Ecto neural progenitor cell (in vitro differentiated cells): ENCODE measurements at places on chromosomes 7 and 10.

- no peak for DNase-seq
Observed at GRCh38 chr10:70253878-70254765, 20.9 kb upstream of the PPA1 start.

- DNase-seq, result no peak
Observed at GRCh38 chr7:112130729-112131410, 75.3 kb downstream of the DOCK4 start.

DNA sequence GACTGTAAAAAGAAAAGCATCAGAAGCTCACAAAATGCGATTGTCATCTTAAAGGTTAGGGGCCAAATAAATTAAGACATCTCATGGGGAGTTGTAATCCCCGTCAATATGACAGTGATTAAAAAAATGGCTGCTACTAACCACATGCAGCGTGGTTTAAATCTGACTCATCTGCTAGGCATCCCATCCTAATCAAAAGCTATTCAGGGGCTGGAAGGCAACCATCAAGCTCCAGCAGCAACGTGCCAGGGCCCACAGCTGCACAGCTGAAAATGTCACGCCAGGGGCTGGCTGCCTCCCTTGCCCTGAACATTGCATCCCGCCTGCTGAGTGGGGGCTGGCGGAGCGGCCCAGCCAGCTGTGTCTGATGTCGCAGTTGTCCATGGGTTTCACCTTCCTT, 66.3 kb upstream of the FRMD4A start:
- DNase-seq, result no peak

GRCh38 chr7:133053321-133053891, 28.5 kb downstream of the CHCHD3 start:
- DNase-seq, result no peak

DNA sequence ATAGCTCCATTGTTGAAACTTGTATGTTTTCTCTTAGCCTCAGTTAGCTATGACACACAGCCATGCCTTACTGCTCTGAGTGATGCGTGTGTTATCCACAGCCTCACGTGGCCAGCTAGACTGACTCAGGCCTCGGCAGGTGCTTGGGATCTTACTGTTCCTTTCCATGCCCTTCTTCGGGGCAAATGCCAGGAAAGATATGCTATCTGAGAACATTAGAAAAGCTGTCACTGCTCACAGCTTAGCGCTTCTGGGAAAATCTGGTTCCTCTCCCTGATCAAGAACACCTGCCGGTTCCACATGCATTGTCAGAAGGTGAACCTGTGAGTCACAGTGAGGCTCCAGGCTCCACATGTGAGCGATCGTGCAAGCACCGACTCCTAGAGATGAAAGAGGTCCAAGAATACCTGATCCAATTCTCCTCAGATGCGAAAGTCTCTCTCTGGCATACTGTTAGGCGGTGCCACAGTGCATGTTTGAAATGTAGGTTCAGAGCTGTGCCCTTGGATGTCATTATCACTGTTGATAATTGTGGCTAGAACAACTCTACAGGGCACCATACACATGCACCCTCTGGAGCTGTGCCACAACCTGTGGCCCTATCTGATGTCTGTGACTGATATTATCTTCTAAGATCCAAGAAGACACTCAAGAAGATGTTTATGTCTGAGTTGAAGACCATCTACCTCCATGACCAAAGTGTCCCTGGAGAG, 247.8 kb upstream of the IGFBP3 start:
- no peak for DNase-seq

- peak; percentile 54 for DNase-seq
Observed at GRCh38 chr10:1379601-1380000, 323.4 kb downstream of the WDR37 start.

DNA sequence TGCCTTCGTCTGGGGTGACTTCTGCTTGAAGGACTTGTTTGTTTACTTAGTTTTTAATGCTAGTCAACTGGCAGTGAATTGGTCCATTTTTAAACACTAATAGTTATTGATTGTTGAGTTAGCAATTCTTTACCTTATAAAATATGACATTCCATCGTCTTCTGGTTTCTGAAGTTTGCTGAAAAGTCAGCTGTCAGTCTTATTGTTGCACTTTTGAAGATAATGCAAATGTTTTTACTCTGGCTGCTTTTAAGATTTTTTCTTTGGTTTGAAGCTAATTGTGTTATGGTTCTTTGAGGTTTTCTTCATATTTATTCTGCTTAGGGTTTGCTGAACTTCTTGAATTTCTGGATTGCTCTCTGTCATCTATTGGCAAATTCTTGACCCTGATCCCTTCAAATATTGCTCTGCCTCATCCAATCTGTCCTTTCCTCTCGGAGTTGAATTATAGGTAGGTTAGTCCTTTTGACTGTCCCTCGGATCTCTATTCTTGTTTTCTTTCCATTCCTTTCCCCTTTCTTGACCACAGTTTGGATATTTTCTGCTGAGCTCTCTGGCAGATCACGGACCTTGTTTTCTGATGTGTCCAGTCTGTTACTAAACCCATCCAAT, 24.2 kb downstream of the MGMT start:
- no peak for DNase-seq

DNA sequence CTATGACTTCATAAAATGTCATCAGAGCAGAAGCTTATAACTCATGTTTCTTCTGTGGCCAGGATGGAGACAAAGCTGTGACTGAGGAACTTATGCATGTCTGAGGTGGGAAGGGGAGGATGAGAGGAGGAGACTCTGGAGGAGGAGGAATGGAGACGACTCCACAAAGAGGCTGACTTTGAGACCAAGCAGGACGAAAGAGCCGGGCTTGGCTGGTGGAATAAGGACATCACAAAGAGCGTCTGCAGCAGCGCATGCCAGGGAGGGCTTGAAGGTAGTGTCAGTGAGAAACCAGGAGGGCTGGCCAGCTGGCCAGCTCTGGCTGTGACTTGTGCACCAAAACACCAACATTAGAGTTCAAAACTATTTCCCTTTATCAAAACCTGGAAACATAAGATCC, 6.1 kb upstream of the GDF2 start:
- DNase-seq, result no peak

GRCh38 chr7:154794147-154794780, 208.7 kb downstream of the PAXIP1 start:
- DNase-seq, result peak; percentile 81

DNA sequence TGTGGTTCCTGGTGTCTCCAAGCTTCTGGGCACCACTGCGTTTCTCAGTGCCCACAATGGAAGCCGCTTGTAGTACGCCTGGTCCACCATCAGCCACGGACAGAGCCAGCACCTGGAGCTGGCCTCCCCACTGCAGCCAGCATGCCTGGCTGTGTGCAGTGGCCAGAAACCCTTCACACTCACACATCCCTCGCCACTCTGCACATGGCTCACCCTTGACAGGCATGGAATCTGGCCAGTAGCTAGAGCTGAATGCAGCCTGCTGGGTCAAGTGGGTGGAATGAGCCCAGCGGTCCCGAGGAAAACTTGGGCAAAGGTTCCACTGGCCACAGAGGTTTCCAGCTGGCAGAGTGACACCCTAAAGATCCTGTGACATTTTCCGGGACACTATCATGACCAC, 146.0 kb upstream of the ADO start:
- DNase-seq, result no peak

GRCh38 chr7:158569858-158570323, 17.7 kb downstream of the PTPRN2 start:
- no peak for DNase-seq

- no peak for DNase-seq
Observed at GRCh38 chr10:34131152-34131551, 683.9 kb downstream of the PARD3 start.

DNA sequence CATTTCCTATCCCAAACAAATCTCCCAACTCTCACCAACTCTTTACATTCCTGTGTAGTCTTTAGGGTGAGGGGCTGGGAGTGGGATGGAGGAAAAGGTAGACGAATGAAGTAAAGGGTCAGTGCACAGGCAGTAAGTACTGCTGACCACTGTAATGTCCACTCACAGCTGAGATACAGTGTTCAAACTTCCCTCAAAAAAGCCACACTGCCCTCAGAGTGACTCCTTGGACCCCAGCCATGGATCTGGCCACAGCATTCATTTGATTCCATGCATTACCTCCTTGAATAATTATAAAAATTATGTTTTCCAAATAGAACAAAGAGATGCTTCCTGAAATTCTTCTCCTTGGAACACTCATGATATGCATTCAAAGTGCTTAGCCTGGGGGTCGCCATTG, 19.8 kb upstream of the HIPK2 start:
- no peak for DNase-seq

DNA sequence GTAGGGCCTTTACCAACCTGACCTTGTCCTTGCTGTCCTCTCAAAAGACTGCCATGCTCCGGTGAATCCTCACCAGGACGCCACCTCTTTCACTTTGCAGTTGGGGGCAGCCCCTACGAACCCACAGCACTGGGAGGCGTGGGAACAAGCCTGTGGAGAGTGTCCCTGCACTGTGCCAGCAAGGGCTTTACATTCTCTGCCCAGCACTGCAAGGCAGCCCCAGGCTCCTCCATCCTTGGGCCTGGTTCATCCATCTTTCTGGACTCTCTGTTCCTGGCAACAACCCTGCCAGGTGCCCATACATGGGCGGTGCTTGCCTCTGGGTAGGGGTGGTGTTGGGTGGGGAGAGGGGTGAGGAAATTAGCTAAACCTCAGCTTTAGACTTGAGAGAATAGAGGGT, 1.4 kb downstream of the CHAT start:
- DNase-seq, result no peak

- DNase-seq, result no peak
Observed at GRCh38 chr10:1465993-1466764, 271.1 kb downstream of the ADARB2 start.

- DNase-seq, result peak; percentile 50
Observed at GRCh38 chr7:116952635-116953371, 498 bp upstream of the ST7 start.

GRCh38 chr10:15642095-15642494, 77.6 kb downstream of the ITGA8 start:
- no peak for DNase-seq

GRCh38 chr7:101739775-101740398, 77.5 kb upstream of the CUX1 start:
- DNase-seq, result no peak

DNA sequence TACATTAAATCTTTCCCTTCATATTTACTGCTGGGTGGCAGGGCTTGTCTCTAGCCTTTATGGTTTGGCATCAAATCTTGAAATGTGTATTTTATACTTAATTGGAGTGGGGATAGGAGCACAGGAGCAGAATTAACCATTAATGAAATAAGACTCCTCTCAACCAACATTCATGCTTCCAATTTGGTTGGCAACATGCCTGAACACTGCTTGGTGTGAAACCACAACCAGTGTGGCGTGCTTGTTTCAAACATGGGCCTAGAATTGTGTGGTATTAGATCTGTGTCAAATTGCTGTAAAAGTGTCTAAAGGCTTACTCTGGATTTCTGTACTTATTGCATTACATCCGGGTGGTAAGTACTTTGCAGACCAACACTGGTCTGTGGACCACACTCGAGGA, 25.1 kb upstream of the VPS41 start:
- no peak for DNase-seq

DNA sequence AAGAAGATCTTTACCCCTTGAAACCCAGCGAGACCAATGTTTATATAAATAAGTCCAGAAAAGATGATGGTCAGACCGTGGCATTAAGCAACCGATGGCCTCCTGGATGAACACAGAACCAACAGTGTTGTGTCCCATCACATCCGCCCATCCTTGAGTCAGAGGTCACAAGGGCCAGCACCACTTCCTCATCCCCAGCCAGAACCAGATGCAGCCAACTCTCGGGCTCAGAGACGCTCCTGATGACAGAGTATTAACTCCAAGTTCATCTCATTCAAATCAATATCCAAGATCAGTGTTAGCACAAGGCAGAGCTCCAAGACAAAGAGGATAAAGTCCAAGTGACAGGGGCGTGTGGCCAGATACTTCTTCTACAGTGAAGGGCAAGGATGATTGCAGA, 63.5 kb downstream of the FAM53B start:
- DNase-seq, result no peak

GRCh38 chr10:3222068-3222467, 49.5 kb upstream of the PITRM1 start:
- no peak for DNase-seq

GRCh38 chr7:36775061-36775620, 50.8 kb upstream of the AOAH start:
- DNase-seq, result no peak

- DNase-seq, result no peak
Observed at GRCh38 chr7:143015926-143016490, 10.9 kb downstream of the OR9A2 start.

- no peak for DNase-seq
Observed at GRCh38 chr10:1938317-1938716, 201.0 kb upstream of the ADARB2 start.

DNA sequence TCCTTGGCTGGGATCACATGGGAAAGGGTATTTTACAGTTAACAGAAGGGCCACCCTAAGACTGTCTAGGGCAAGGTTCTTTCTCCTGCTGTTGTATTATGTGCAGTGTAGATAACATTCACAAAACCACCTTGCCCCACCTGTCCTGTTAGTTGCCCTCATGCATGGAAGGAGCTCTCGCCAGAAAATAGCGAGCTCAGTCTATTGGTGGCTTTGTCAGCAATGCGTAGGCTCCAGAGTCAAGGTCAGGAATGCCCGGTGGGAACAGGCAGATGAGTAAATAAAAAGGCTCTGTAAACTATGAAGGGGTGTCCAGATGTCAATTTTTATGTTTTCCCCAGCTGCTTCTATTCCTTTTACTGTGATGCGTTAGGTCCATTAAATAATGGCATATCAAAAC, 107.1 kb upstream of the WDR11 start:
- DNase-seq, result no peak

- DNase-seq, result no peak
Observed at GRCh38 chr10:34190580-34190979, 624.5 kb downstream of the PARD3 start.

DNA sequence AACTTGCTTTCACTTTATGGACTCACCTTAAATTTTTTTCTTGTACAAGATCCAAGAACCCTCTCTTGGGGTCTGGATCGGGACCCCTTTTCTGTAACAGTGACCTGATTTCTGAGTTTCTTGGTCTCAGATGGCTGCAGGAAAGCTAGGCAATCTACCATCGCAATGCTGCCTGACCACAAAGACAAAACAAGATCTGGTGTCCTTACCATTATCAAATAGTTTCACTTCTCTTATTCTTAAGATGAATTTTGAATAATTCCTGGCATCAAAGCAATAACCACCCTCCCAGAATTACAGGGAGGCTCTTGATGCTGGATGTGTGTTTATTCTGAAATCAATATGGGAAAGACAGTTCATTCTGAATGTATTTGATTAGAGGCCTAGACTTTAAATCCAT, 77.4 kb upstream of the FRMD4A start:
- DNase-seq, result no peak

- no peak for DNase-seq
Observed at GRCh38 chr7:87648316-87648715, 20.1 kb downstream of the RUNDC3B start.

DNA sequence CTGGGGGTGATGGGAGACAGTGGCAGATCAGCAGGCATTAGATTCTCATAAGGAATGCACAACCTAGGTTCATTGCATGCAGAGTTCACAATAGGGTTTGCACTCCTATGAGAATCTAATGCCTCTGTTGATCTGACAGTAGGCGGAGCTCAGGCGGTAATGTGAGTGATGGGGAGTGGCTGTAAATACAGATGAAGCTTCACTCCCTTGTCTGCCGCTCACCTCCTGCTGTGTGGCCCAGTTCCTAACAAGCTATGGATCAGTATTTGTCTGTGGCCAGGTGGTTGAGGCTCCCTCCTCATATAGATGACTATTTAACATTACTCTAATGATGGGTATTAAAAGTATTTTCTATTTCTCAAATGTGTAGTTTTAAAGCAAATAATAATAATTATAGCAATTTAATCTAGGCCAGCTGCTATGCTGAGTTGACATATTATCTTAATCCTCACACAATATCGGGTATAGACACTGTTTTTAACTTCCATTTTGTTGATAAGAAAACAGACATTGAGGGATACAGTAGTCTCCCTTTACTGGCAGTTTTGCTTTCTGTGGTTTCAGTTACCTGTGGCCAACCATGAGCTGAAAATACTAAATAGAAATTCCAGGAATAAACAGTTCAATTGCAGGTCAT, 39.9 kb downstream of the KIF20B start:
- no peak for DNase-seq
